ENCODE measurements at places on chromosomes 1 and 21.
A peak's percentile ranks its signal among the peaks of the same experiment; 100 is the strongest.

DNA sequence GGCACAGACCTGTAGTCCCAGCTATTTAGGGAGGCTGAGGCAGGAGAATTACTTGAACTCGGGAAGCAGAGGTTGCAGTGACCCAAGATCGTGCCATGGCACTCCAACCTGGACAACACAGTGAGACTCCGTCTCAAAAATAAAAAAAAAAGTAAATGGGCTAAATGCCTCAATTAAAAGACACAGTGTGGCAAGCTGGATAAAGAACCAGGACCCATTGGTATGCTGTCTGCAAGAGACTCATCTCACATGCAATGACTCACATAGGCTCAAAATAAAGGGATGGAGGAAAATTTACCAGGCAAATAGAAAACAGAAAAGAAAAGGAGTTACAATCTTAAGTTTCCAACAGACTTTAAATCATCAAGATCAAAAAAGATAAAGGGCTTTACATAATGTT lies 40.3 kb downstream of the ACBD6 start:
- no peak for DNase-seq

GRCh38 chr1:205283270-205284147 lies 38.0 kb downstream of the NUAK2 start:
- DNase-seq: no peak

- DNase-seq: no peak
These were observed 22.9 kb upstream of the IFNAR2 start for GRCh38 chr21:33206771-33207281.

GRCh38 chr1:20469406-20470076 lies 16.5 kb downstream of the CAMK2N1 start:
- DNase-seq: no peak

DNA sequence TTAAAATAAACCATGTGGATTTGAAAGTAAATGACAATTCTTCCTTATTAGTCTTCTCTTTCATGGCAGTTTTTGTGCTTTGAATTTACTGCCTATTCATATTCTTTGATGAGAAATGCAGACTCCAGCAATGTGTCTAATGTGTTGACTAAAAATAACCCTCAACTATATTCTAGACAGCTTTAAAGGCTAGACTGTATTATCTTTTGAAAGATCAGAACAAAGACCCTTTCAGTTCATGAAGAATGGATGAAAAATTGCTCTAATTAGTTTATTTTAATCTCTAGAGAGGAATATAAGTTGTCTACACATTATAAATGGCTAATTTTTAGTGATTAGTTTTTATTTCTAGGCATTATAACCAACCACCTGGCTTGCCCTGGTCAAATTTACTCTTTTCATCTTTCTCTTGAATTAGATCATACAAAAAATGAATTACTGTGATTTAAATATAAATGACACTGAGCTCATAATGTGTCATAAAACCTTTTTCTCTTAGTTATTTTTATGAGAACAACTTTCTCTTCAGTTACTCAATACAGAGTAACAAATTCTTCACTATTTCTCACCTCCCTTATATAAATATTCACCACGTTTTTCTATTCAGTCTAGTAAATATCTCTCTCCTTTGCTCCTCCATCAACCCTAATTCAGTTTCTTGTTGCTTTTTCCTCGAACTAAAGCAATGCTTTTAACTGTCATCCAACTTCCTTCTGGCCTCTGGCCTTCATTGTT lies 428.5 kb upstream of the TMPRSS15 start:
- DNase-seq: no peak

DNA sequence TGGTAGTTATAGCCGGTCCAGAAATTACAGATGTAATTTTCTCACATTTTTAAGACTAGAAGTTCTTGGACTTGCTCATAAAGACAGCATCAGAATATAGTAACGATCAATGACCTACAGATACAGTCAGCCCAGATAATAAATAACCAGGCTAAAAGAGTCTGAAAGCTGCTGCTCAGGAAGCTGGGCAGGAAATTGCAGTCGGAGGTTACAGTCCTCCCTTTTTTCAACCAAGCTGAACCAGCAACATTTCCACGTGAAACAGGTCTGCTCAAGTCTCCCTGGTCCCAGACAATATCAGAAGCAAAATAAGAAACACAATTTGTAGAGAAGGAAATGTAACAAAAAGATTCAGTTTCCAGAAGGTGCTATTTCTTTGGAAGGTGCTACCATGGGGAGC lies 457.4 kb downstream of the SIPA1L2 start:
- no peak for DNase-seq

- DNase-seq: no peak
These were observed 381.6 kb downstream of the SIPA1L2 start for GRCh38 chr1:232248276-232248820.

- no peak for DNase-seq
These were observed 35.2 kb upstream of the SIPA1L2 start for GRCh38 chr1:232664844-232665777.

DNA sequence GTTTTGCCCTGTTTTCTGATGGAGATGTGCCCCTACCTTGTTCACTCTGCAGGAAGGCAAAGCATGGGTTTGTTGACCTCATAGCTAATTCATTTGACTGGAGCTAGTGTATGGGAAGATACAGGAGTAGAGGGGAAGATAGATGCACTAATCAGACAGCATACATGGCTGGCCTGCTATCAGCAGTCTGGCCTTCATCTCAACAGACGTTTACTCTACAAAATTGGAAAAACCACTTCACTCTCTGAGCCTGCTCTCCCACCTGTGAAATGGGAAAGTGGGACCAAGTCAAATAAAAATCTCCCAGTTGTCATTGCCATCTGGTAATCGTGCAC lies 235.2 kb upstream of the RAB4A start:
- no peak for DNase-seq

GRCh38 chr1:150789396-150789795 lies 18.7 kb downstream of the CTSK start:
- no peak for DNase-seq

DNA sequence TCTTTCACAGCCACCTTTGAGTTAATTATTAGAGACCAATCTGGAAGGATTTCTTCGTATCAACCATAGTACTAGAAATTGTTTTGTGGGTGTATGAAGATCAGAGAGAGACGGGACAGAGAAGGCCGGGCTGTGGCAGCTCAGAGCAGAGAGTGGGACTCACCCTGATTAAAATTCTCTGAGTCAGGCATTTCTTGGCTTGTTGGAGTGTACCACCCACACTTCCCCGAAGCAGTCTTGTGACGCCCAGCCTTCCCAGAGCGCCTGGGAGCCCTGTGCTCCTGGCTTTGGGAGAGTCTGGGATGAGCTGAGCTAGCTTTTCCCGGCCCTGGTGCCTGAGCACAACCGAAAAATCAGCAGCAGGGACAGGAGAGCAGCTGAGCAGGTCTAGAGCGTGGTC lies 19.4 kb downstream of the PLEKHM2 start:
- DNase-seq: no peak

DNA sequence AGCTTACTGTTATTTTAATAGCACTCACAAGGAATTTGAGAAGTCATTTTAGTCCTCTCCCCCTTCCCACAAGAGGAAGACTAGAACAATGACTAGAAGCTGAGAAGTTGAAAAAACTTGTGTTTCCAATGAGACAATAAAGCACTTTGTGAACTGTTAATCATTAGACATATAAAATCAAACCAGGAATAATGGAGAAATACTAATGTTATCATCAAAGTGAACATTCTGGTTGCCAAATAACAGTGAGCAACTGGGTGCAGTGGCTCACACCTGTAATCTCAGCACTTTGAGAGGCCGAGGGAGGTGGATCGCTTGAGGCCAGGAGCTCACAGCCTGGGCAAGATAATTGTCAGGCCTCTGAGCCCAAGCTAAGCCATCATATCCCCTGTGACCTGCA lies 54.0 kb upstream of the RASAL2 start:
- DNase-seq: no peak

- DNase-seq: no peak
These were observed 16.3 kb downstream of the LYPLAL1 start for GRCh38 chr1:219189952-219190351.

DNA sequence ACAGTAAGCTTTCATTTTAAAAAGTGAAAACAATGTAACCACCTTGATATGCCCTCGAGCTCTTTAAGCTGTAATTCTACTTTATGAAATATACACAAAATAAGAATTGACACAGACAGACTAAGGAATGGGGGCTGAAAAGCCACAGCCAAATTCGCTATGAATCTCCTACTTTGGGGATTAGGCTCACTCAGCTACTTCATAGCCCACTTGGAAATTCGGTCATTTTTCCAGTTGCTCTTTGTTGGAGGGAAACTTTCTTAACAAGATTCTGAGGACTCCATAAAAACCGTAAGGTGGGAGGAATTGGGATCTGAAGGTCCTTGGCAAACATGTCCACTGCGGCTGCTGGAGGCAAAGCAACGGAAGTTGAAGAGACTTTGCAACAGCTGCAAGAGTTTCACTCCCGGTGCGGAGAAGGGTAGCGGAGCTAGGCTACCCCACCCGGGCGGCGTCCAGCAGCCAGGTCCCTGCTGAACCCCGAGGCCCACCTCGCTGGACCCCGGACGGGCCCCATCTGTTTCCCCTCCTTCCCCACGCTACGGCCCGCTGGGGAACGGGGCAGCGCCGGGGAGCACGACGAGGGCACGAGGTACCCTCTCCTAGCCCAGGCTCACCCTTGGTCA lies 634 bp downstream of the MYCBP start:
- DNase-seq: peak; percentile 16

- DNase-seq: no peak
These were observed 64.1 kb downstream of the ACTL8 start for GRCh38 chr1:17819129-17819802.

GRCh38 chr1:151819976-151820623 lies 11.5 kb downstream of the RORC start:
- no peak for DNase-seq

GRCh38 chr1:207754011-207754410 lies 2.2 kb downstream of the CD46 start:
- no peak for DNase-seq

DNA sequence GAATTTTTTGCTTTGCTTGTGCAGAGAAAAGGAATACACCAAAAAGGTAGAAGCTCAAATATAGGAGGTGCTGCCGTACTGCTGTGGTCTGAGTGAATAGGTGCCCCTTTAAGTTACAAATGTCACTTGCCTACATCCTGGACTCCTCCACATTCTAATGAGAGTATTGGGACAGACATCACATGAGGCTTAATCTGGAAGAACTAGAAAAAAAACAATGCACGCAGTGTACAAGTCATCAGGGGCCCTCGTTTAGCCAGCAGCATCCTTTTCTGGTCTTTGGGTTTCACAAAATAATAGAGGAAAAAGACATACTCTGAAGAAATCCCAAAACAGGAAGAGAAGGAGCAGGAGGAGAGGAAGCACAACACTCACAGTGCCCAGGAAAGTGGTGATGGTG lies 89.3 kb downstream of the SLC44A5 start:
- no peak for DNase-seq

DNA sequence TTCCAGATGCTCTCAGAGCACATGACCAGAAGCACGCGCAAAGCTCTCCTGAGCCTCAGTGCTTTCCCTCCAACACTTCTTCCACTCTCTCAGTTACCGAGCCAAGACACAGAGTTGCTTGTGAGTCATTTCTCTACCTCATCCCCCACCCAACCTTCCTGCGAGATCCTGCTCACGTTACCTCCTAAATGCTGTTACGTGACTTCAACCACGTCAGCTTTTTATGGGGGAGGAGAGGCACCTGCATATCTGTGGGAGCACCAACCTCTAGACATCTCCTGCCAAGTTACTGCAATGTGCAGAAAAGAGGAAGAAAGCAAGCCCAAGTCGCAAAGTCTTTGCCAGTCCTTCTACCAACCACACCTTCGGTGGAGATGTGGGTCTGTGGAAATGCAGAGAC lies 27.2 kb upstream of the ERG start:
- no peak for DNase-seq

DNA sequence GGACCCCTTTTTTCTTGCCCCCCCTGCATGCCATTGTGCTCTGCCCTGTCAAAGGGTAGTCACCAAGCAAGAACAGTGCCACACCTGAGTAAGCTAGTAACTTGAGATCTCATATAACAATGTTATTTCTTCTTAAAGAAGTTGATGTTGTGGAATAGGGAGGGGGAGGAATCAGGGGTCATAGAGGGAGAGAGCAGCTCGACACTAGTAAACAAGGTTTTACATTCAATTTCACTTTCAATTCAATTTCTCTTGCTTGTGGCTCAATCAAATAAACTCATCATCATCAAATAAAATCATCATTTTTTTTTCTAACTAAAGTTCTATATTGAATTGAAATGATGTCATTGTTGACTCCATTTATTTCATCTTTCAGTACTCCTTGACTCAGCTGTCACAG lies 106.4 kb downstream of the CRB1 start:
- DNase-seq: no peak

GRCh38 chr1:229625071-229625914 lies 629 bp downstream of the TAF5L start:
- peak; percentile 29 for DNase-seq

DNA sequence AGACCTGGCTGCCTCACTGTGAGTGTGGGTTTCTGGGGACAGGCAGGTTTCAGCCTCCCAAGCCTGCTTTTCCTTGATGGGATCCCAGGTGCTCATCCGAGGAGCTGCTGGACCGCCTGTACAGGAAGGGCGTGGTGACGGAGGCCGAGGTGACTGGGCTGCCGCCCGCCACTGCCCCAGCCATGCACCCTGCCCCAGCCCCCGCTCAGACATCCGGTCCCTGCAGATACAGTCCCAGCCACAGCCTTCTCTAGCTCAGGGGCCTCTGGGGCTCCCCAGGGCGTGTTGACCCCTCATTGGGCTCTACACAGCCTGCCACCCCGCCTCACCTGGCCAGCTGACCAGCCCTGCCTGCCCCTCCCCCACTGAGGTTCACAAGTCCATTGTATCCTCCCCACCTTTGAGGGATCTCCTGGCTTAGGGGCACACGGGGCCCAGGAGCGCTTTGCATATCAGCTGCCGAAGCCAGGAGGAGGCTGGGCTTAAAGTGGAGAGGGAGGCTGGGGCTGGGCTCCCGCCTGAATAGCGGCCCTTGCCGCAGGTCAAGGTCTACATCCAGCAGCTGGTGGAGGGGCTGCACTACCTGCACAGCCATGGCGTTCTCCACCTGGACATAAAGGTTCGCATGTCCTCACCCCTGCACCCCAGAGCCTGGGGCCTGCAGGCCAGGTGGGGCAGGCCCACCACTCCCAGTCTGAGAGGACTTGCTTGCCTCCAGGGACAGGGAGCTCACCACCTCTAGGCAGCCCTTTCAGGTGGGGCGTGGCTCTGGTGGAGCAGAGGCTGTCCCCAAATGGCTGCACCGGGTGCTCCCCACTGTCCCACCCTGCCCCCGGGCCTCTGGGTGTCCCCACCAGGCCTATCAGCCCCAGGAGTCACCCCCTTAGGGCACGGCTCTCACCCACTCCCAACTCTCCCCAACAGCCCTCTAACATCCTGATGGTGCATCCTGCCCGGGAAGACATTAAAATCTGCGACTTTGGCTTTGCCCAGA lies 38.5 kb downstream of the TRIM11 start:
- no peak for DNase-seq

DNA sequence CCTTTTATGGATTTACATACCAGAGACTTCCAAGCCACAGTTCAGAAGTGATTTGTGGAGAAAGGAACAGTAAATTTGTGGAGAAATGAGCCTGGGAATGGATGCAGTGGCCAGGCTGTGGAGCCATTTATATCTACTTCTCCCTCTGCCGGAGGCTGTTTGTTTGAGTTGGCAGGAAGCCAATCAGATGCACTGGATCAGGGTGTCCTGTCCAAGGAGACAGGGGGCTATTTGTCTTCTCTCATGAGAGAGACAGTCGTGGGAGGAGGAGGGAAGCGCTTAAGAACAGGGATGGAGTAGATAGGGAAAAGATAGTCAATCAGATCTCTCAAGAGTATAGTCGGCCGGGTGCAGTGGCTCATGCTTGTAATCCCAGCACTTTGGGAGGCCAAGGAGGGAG lies 2.8 kb upstream of the HAPLN2 start:
- no peak for DNase-seq

- no peak for DNase-seq
These were observed 51.7 kb upstream of the ACADM start for GRCh38 chr1:75672528-75673393.

- no peak for DNase-seq
These were observed 171.5 kb upstream of the CACYBP start for GRCh38 chr1:174828264-174828663.
